ENCODE measurements at places on chromosomes 2 and 18.

- DNase-seq = no peak
These were observed 11.3 kb upstream of the PXDN start for GRCh38 chr2:1755436-1756191.

- no peak for DNase-seq
These were observed 9.7 kb upstream of the IL1RN start for GRCh38 chr2:113117541-113118262.

DNA sequence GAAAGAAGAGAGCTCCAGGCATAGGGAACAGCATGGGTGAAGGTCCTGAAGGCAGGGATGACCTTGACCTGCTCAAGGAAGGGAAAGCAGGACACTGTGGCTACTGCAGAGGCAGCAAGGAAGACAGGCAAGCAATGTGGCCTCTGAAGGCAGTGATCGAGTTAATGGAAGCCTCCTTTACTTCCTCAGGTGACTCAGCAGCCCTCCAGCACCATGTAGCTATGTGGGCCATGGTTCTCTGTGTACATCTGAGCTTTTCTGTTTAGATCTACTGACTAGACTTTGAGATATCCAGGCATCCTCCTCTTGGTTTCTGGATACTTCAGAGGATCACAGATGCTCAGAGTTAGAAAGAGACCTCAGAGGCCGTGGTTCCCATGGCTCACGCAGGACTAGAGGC is 107.3 kb upstream of the PID1 start:
- no peak for DNase-seq

DNA sequence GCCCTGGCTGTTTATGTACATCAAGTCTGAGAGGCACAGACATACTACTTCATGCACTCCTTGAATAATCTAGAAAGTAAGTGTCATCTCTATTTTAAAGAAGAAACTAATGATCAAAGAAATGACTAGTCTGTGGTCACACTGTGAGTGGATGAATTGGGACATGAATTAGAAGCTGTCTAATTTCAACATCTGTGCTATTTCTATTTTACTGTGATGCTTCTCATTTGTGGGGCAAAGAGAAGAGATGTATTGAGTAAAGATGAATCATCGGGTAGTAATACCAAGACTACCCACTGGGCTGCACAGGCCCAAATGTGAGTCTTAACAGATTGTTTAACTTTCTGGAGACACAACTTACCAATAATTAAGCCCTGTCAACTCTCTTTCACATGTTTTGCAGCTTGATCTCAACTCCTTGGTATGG is 42.4 kb upstream of the MTIF2 start:
- no peak for DNase-seq

- DNase-seq = no peak
These were observed 2005.9 kb upstream of the CELF4 start for GRCh38 chr18:39571511-39571910.

DNA sequence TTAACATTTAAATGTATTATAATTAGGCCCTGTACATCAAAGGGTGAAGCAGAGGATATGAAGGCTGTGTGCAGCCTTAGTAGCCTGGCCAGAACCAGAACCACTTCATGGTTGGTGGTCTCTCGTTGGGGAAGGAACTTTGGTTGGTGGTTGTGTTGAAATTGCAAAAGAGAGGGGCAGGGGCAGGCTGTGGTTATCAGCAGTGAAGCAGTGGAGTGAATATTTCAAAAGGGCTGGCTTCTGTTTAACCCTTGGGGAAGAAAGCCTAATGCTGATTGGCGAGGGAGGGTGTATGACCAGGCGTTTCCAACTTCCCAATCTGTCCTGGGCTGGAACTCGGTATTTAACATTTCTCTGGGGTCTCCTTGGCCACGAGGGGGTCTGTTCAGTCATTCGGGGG is 51.2 kb upstream of the LYPD6B start:
- DNase-seq = no peak

DNA sequence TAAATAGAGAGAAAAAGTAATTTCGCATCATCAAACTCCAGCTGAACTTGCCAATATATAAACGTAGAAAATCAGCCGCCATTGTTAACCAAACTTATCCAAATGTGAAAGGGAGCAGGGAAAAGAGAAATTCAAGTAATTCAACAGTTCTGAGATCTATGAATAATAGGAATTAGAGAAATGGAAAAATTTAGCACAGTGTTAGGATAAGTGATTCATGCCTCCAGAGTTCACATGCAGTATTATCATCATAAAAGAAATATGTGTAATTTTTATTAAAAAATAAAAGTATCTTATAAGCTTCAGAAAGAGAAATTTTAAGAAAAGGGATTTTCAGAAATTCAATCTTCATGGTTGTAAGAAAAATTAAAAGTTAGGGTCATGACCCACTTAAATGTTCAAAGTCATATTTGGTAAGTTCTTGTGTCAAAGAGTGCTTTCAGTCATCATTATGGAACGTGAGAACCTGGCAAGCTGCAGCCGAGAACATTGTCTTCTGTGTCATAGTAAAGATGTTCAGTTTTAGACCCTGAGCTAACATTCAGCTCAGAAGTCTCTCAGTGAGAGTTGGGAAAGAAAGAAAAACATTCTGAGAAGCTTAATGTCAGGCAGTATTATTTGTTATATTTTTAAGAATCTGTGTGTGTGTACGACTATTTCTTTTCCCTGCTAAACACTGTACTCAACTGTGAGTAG is 414.3 kb upstream of the RGPD4 start:
- DNase-seq = no peak

GRCh38 chr18:79962311-79962710 is 2.1 kb upstream of the HSBP1L1 start:
- no peak for DNase-seq

GRCh38 chr2:43018179-43019024 is 208.0 kb downstream of the ZFP36L2 start:
- DNase-seq = no peak

DNA sequence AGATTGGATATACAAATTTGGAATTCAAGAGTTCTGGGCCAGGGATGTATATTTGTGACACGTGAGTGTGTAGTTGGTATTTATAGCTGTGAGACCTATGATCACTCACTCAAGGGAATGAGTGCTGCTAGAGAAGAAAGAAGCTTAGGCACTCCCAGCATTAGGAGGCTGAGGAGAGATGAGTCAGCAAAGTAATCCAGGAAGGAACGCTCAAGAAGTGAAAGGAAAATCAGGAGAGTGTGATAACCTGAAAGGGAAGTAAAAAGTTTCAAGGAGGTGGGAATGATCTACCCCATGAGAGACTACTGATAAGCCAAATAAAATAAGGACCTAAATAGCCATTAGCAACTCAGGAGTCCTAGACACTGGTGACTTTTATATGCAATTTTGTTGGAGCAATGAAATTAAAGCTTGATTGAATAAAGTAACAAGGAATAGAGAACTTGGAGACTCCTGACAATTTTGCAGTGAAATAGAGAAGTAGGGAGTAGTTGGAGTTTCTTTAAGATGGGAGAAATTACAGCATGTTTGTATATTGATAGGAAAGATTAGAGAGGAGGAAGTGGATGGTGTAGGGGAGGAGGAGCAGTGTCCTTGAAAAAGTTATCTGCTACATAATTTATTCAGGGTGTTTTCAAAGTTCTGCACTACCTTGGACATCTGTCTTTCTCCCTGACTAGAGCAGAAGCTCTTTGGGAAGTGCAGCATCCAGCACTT is 89.9 kb downstream of the UBE2E3 start:
- no peak for DNase-seq

GRCh38 chr18:39773646-39774045 is 2181.4 kb upstream of the PIK3C3 start:
- no peak for DNase-seq

DNA sequence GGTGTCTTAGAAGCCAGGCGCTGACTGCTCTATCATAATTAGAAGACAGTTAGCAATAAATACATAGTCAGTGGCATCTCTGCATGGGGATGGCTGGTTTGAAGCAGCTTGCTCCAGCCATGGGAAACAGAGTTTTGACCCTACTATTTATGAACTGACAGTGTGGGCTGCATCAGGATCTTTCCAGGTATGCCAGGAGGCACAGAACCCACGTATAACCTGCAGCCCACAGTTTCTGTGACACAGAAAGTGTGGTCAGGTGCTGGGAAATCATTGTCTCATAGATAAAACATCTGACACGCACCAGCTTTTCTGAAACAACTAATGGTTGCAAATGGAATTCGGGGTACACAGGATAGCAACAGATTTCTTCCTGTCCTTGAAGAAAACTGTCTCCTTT is 34.7 kb downstream of the INPP4A start:
- DNase-seq = no peak

DNA sequence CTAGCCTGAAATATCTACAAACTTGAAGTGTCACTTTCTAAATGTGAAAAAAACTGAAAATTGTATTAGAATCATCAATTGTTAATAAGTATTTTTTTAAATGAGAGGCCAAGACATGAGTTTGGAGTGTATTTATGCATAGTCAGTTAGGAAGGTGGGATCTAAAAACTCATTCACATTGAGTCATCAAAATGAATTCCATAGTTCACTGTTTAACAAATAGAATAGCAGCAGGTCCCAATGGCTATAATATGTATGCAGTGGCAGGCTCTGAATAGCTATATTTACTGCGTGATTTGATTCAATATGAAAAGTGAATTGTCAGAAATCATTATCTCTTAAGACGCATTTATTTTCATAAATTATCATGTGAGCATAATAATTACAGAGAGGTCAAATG is 256.1 kb downstream of the ZNF385B start:
- no peak for DNase-seq

- no peak for DNase-seq
These were observed 95.9 kb downstream of the ACTR3 start for GRCh38 chr2:113985554-113986397.

DNA sequence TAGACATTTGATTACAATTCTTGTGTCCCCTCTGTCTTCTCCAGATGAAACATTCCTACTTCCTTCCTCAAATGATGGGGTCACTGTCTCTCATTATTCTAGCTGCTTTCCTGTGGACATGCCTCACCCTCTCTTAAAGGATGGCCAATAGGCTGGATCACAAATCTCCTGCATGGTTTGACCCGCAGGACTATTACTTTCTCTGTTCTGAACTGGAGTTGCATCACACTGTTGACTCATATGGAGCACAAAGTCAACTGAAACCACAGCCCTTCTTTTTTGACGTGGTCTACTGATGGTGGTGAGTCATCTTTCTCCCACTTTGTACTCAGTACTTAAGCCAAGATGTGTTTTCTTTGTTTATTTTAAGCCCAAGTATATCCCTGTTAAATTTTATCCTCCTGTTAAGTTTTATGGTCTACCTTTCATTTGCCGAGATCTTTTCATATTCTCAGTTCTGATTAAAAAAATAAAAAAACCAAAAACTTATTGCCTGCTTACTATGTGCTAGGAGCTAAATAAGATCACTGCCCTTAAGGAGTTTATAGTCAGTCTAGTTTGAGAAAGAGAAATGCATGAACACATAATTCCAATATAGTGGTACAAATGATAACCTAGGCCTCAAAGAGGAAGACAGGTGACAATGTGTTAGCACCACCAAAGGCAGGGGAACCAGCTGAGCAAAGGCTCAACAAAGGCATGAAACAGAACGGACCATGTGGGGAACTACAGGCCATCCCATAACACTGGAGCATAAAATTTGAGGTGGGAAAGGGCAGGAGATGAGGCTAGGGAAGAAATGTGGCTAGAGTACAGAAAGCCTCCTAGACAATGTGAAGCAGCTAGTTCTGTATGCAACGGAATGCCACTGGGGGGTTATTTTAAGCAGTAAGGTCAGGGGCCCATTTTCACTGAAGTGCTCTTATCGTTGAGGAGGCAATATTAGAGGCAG is 67.6 kb upstream of the ZFP36L2 start:
- no peak for DNase-seq

GRCh38 chr2:111121828-111122630 is 1.3 kb downstream of the BCL2L11 start:
- DNase-seq = peak; percentile 90

- no peak for DNase-seq
These were observed 594.0 kb upstream of the VRK2 start for GRCh38 chr2:57452634-57453033.

GRCh38 chr18:55863876-55864275 is 275.9 kb upstream of the TCF4 start:
- DNase-seq = no peak

- no peak for DNase-seq
These were observed 108.1 kb upstream of the SIX3 start for GRCh38 chr2:44833171-44834069.

GRCh38 chr2:33581872-33582271 is 17.2 kb downstream of the FAM98A start:
- no peak for DNase-seq

DNA sequence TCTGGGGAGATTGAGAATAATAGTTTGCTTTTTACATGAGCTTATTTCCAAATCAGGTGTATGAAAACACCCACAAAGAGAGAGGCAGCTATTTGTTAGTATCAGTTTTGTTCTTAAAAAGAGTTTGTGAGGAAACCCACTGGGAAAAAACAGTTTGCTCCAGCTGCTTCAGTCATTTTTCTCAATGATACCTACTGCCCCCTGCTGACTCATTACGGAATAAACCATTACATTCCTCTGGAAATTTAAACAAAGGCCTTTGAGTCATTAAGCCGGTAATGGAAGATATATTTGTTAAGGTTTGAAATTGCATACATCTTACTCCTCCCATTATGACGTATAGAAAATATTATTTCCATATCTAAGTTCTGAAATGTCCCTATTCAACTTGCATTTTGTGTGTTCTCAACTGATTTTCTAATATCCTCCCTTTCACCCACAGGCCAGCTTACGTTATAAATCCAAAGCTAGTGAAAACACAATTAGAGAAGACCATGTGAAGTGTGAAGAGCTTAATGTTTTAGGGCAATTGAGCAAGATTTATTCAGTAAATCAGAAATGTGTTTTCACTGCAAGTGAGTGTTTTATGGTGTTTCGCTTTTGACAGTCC is 761.6 kb downstream of the DSC3 start:
- no peak for DNase-seq

GRCh38 chr2:152890736-152891135 is 172.3 kb downstream of the ARL6IP6 start:
- no peak for DNase-seq

GRCh38 chr18:12890964-12891363 is 6.9 kb upstream of the PTPN2 start:
- no peak for DNase-seq

DNA sequence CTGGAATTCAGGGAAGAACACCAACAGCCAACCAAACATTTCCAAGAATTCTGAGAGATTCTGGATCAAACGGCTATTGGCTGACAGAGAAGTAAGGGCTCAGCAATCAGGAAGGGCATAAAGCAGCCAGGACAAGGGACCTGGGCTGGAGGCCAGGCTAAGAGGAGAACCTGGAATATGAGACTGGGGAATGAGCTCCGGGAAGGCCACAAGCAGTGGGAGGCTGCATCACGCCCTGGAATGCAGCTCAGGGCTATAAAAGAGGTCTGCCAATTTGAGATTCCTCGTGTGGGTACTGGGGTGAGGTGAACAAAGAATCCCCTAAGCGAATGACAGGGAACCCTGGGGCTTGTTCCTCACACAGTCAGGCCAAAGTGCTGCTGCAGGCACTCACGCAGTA is 60.4 kb downstream of the ANO7 start:
- DNase-seq = no peak

GRCh38 chr18:37654731-37655369 is 89.3 kb upstream of the CELF4 start:
- DNase-seq = no peak

GRCh38 chr18:43031169-43031568 is 84.3 kb downstream of the RIT2 start:
- DNase-seq = no peak

- DNase-seq = no peak
These were observed 35.5 kb downstream of the RPRD1A start for GRCh38 chr18:36031903-36032302.

GRCh38 chr2:195331129-195331528 is 325.9 kb upstream of the SLC39A10 start:
- no peak for DNase-seq

- DNase-seq = no peak
These were observed 342.7 kb downstream of the TGIF1 start for GRCh38 chr18:3792711-3793110.

Measured in H1 (cell line).